Activated CD4-positive, CD25-positive, alpha-beta regulatory T cell (primary cell): ENCODE measurements at places on chromosomes 12 and 14.

GRCh38 chr14:84749191-84749955 lies 780.6 kb upstream of the FLRT2 start:
- no peak for DNase-seq

GRCh38 chr12:113385282-113385882 lies 18.3 kb downstream of the SDS start:
- no peak for DNase-seq

- no peak for DNase-seq
These were observed 2.3 kb downstream of the LAG3 start for GRCh38 chr12:6774499-6775062.

DNA sequence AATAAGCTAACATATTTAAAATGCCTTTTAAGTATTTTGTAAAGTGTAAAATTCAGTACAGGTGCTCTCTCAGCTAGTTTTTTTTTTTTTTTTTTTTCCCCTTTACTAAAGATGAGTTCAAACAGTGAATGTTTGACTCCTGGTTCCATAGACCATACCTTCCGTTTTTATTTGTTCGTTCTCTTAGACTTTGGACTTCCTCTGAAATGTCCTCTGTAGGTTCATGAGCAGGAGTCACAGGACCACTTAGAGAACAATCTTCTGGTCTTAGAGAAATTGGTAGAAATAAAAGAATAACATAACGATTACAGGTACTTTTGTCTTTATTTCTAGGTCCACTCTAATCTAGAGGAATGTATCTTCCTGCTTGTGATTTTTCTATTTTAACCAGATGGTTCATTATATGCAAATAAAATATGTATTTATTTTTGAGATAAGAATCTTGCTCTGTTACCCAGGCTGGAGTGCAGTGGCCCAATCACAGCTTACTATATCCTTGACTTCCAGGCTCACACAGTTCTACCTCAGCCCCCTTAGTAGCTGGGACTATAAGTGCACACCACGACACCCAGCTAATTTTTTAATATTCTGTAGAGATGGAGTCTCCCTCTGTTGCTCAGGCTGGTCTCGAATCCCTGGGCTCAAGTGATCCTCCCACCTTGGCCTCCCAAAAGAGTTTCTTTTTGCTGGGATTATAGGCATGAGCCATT lies 25.8 kb downstream of the STYX start:
- no peak for DNase-seq

- DNase-seq, result no peak
These were observed 68.4 kb downstream of the ANO6 start for GRCh38 chr12:45284096-45284901.

GRCh38 chr14:22607291-22607690 lies 9.2 kb downstream of the ABHD4 start:
- no peak for DNase-seq

DNA sequence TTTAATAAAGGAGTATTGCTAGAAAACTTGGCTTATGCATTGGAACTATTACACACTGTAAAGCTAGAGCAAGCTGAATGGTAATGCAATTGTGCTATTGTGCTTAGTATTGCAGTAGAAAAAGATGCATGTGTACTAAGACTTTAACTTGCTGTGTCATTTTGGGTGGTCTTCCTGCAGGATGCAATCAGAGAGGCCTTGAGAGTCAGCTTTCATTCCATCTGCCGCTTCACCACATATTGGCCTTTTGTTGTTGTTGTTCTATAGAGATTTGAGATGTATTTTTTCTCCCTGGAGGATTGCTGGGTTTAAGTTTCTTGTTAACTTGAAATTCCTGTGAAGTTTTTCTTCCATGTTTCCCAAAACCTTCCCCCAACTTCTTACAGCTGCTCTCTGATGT lies 449.7 kb downstream of the TMTC2 start:
- DNase-seq, result no peak

GRCh38 chr12:107917912-107918800 lies 143.7 kb downstream of the ASCL4 start:
- DNase-seq, result no peak

DNA sequence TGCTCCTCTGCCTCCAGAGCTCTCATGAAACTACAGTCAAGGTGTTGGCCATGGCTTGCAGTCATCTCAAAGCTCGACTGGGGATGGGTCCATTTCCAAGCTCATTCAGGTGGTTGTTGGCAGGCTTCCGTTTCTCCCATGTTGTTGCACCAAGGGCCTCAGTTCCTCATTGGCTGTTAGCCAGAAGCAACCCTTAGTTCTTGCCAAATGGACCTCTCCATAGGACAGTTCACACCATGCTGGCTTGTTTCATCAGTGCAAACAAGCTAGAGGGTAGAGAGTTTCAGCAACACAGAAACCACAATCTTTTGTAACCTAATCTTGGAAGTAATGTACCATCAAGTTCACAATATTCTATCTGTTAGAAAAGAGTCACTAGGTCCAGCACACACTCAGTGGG lies 22.7 kb upstream of the PPM1A start:
- no peak for DNase-seq

GRCh38 chr14:88303041-88303440 lies 20.0 kb downstream of the KCNK10 start:
- DNase-seq, result no peak

- no peak for DNase-seq
These were observed 6.3 kb upstream of the KRT5 start for GRCh38 chr12:52526511-52526951.

- DNase-seq, result no peak
These were observed 208.7 kb upstream of the FOXN3 start for GRCh38 chr14:89625731-89626232.

- no peak for DNase-seq
These were observed 55.9 kb upstream of the RERGL start for GRCh38 chr12:18145924-18146323.

- no peak for DNase-seq
These were observed 10.2 kb downstream of the KITLG start for GRCh38 chr12:88570103-88570502.

GRCh38 chr12:2779281-2779680 lies 15.5 kb upstream of the FKBP4 start:
- DNase-seq, result no peak

- no peak for DNase-seq
These were observed 132.6 kb upstream of the PLEKHG7 start for GRCh38 chr12:92570056-92570753.

GRCh38 chr12:67957383-67957782 lies 31.9 kb upstream of the IFNG-AS1 start:
- no peak for DNase-seq

DNA sequence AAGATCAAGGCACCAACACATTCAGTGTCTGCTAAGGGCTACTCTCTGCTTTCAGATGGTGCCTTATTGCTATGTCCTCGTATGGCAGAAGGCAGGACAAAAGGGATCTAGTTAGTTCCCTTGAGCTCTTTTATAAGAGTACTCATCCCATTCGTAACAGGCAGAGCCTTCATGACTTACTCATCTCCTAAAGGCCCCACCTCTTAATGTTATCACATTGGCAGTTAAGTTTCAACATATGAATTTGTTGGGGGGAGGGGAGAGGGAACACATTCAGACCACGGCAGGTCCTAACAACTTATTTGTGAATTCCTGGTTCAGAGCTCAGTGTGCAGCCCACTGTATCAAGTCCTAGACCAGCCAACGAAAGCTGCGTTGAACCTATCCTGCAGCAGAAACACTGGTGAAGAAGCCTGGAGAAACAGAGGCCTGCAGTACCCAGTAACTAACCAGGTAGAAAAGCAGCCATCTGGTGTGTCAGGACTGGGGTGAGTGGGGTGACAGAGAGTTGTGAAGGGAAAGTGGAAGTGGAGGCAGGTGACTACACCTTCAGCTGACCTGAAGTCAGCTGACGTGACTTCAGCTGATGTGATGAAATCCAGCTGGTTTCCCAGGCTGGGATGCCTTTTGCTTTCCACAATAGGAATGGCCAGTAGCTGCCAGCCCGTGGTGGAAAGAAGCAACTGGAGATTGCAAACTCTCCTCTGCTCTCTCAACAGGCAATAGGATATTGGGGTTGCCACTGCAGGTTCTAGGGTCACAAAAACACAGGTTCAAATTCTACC lies 101.6 kb upstream of the PLXNC1 start:
- no peak for DNase-seq

DNA sequence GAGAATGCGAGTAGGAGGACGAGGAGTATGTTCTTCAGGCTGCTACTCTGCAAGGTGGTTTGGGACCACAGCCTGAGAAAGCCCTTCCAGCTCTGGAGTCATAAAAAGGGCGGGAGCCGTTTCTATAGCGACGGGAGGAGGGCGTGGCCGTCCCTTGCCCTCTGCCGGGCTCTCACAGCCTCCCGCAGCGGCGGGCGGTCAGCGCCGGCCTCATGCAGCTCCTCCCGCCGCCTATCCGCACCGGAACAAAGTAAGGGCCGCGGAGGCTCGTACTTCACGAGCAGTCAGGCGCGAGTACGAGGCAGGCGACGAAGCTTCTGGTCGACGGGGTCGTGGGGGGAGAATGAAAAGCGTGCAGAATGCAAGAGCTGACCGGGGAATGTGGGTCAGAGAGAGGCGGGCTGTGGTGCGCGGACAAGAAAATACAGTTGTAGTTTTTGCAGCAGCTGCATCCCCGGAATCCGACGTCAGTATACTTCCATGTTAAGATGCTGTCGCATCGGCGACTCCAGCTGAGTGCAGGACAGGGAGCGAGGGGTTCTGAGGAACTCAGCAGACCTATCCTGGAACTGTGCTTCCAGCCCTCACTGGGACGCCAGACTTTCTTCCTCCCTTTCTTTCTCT lies at the start of gene DYRK4:
DYRK4 (plus strand) TSS at position 175 of the 624 bp plus-strand sequence; CDS start at position 213, 38 bp downstream.
- DNase-seq, result no peak

GRCh38 chr12:20567413-20567812 lies 127.7 kb upstream of the SLCO1C1 start:
- no peak for DNase-seq

DNA sequence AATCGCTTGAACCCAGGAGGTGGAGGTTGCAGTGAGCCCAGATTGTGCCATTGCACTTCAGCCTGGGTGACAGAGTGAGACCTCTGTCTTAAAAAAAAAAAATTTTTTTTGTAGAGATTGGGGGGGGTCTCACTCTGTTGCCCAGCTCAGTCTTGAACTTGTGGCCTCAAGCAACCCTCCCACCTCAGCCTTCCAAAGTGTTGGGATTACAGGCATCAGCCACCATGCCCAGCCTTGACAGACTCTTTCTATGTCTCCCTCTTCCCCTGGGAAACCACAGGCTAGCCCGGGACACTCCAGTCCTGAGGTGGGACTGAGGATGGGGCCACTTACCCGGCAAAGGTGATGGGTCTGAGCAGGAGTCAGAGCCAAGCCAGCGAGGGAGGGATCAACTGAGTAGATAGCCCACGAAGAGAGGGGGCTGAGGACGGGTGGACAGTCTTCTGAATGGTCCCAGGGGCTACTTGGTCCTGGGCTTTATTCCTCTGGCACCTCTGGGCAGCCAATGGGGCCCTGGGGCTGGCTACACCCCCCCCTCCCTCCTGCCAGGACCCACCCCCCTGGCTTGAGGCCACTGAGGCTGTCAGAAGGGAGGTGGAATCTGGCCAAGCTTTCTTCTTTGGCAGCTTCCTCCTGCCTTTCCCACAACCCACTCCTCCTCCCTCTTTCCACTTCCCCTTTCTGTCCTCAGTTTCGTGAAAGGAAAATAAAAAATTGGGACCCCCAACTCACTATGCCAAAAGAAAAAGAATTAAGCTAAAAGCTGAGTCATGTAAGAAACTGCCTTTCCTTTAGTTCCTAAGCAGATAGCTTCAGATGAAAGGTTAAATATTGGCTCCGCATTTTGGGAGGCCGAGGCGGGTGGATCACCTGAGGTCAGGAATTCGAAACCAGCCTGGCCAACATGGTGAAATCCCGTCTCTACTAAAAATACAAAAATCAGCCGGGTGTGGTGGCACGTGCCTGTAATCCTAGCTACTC lies at the start of gene SDS:
SDS (minus strand) TSS at position 453 of the 981 bp plus-strand sequence. CDS start 4,179 bp downstream, outside the sequence.
- DNase-seq, result no peak

GRCh38 chr14:24483604-24484252 lies 24.3 kb downstream of the CMA1 start:
- DNase-seq, result no peak

DNA sequence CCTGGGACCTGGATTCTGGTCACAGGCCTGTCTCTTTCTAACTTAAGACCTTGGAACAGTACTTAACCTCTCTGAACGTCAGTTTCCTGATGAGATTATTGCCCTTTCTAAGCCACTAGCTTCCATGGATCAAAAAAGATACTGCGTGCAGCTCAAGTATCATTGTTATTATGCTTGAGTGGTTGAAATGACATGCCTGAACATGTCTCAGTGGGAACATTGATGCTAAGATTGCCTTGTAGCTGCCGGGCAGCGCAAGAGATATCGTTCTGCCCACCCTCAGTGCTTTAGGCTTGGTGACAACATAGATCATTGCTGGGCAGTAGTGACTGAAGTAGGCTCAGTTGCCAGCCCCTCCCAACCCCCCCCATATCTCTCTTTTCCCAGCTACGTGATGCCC lies 131.9 kb downstream of the SMOC1 start:
- DNase-seq, result no peak

DNA sequence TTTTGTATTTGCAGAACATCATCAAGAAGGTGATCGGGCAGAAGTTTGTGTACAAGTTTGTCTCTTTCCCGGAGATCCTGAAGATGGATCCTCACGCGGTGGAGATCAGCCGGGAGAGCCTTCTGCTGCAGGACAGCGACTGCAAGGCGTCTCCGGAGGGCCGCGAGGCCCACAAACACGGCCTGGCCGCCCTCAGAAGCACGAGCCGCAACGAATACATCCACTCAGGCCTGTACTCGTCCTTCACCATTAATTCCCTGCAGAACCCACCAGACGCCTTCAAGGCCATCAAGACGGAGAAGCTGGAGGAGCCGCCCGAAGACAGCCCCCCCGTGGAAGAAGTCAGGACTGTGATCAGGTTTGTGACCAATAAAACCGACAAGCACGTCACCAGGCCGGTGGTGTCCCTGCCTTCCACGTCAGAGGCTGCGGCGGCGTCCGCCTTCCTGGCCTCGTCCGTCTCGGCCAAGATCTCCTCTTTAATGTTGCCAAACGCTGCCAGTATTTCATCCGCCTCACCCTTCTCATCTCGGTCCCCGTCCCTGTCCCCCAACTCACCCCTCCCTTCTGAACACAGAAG lies 52.8 kb downstream of the ELK3 start:
- DNase-seq, result no peak

GRCh38 chr14:74524076-74524811 lies 30.7 kb downstream of the ISCA2 start:
- no peak for DNase-seq

DNA sequence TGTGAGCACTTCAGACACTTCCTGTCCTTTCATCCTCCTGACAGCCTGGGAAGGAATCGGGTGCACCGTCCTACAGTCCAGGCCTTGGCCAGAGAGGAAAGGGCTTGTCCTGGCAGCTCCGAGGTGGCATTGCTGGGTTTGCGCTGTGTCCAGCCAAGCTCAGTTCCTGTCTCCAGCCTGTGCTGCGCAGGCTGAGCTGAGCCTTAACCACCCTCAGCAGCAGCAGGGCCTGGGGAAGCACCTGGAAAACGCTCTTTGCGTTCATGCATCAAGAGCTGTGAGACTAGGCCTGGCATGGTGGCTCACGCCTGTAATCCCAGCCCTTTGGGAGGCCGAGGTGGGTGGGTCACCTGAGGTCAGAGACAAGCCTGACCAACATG lies 33.7 kb upstream of the EML1 start:
- no peak for DNase-seq
